ENCODE measurements at places on chromosomes 2 and 18.
A peak's percentile ranks its signal among the peaks of the same experiment; 100 is the strongest.

DNA sequence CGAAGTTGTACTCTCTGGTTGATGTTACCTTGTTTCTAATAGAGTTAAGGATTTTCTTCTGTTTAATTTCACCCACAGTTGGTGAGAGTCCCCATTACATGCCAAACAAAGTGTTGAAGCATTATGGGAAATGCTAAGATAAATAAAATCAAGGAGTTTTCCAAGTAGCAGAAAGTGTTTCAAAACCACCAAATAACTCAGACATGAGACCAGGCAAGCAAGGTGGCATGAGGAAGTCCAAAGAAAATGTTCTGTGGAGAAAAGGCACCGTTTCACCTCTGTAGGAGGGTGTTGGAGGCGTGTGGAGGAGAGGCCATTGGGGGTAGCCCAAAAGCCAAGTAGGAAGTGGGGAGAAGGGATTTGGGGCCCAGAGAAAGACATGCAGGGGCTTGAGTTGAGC, 8.7 kb downstream of the CFAP221 start:
- no peak for DNase-seq
- peaks cover 5% of the 10 kb centered on the region for H3K27me3 ChIP-seq
- H3K27ac ChIP-seq: no peak overlapping the region
- H3K4me1 ChIP-seq: no peaks in the 10 kb centered on the region
- no peak overlapping the region for H3K4me3 ChIP-seq
- no peaks in the 10 kb centered on the region for H3K36me3 ChIP-seq

DNA sequence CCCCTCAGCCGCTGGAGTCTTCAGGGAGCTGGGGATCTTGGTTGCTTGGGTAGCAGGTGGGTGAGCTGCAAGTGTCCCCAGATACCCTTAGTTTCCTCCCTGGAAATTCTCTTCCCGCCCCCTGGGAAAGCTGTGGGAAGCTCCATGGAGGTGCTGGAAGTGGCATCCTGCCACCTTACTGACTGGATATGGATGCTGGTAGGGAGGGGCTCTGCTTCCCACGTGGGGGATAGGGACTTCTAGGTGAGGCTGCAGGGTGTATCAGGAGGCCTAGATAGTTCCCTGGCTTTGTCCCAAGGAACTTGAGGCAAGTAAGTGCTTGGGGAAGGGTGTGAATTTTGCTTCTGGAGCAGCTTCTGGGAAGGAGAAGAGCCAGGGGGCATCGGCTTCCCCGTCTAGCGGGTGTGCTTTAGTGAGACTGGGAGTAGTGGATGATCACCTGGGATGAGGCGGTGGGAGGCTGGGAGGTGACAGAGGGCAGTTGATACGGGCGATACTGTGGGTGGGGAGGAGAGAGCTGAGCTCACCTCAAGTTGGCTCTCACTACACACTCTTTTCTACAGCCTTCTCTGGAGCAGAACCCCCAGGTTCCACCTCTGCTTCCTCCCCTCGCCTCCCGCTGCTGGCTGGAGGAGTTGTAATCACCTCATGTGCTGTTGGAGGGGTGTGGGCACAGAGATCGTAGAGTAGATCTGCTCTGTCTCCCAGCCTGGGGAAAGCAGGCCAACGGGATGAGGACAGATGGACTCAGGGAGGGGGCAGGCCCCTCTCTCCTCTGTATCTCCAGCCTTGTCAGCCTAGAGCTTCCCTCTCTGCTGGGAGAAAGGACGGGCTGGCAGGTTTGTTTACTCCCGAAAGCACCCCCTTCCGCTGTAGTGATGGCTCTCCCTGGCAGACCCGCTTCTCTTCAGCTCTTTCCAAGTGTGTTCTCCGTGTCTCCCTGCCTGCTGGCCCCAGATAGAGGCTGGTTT, 19.8 kb downstream of the TET3 start:
- no peak overlapping the region for H3K4me3 ChIP-seq
- DNase-seq: no peak
- H3K27me3 ChIP-seq: no peaks in the 10 kb centered on the region
- H3K27ac ChIP-seq: no peak overlapping the region
- H3K36me3 ChIP-seq: peaks cover 9% of the 10 kb centered on the region

DNA sequence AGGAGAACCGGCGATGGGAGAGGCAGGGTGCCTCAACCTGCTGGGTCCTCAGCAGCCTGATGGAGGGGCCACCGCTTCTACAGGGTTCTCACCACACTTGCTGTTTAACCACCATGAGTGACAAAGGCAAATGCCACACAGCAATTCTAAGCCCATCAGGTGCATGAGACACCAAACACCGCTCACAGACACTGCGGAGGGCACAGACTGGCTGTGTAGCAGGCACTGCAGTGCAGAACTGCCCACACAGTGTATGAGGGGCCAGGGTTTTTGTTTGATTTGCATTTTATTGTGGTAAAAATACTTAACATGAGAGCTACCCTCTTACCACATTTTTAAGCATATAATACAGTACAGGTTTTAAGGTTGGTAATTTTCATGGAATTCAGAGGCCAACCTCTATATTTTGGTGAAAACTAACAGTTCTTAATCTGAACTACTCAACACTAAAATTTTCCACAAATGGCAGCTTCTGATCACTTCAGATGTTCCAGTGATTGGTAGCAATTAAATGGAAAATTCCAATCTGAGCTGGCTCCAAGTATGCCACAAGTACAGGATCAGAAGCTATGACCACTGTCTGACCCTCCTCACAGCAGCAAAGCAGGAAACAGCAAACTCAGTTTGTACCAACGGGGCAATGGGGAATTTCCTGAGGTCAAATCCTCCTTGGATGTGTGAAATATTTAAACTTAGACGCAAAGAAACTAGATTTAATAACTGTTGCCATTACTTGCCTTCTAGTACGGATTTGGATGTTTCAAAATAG, 67.7 kb downstream of the FAM210A start:
- no peaks in the 10 kb centered on the region for H3K36me3 ChIP-seq
- DNase-seq: no peak
- H3K27me3 ChIP-seq: no peaks in the 10 kb centered on the region
- no peak overlapping the region for H3K4me3 ChIP-seq

DNA sequence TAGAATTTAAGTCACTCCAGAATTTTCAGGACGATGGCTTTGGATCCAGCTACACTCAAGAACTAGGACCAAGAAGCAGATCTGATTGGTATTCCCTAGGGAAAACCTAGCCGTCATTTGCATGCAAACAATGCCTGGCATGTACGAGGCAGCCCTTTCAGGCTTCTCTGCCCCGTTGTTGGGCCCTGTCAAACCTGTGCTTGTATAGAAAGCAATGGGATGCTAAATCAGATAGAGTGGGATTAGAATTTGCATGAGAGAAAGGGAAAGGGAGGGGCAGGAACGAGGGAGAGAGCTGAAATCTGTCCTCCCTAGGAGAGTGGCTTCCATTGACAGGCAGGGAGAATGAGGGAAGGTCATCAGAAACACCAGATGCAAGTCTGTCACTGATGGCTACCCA, 28.6 kb downstream of the ARID5A start:
- no peak overlapping the region for H3K27ac ChIP-seq
- no peaks in the 10 kb centered on the region for H3K36me3 ChIP-seq
- H3K4me1 ChIP-seq: no peaks in the 10 kb centered on the region
- no peak overlapping the region for H3K4me3 ChIP-seq

- H3K36me3 ChIP-seq: no peaks in the 10 kb centered on the region
- no peaks in the 10 kb centered on the region for H3K4me1 ChIP-seq
- no peak overlapping the region for H3K4me3 ChIP-seq
Observed at GRCh38 chr2:211665299-211665698, 873.3 kb downstream of the ERBB4 start.

- H3K27ac ChIP-seq: no peak overlapping the region
- peak overlapping the region; percentile 78 for H3K4me3 ChIP-seq
- no peak for DNase-seq
- peaks cover 16% of the 10 kb centered on the region for H3K27me3 ChIP-seq
- H3K36me3 ChIP-seq: no peaks in the 10 kb centered on the region
Observed at GRCh38 chr18:24427484-24427883, 1.0 kb downstream of the IMPACT start.

- H3K27me3 ChIP-seq: no peaks in the 10 kb centered on the region
- no peaks in the 10 kb centered on the region for H3K36me3 ChIP-seq
- no peak overlapping the region for H3K4me3 ChIP-seq
Observed at GRCh38 chr2:34419856-34420255, 820.8 kb upstream of the FAM98A start.

- peaks cover 10% of the 10 kb centered on the region for H3K27me3 ChIP-seq
- H3K36me3 ChIP-seq: no peaks in the 10 kb centered on the region
- no peaks in the 10 kb centered on the region for H3K4me1 ChIP-seq
- DNase-seq: no peak
Observed at GRCh38 chr18:24270937-24271380, 126.7 kb downstream of the OSBPL1A start.

DNA sequence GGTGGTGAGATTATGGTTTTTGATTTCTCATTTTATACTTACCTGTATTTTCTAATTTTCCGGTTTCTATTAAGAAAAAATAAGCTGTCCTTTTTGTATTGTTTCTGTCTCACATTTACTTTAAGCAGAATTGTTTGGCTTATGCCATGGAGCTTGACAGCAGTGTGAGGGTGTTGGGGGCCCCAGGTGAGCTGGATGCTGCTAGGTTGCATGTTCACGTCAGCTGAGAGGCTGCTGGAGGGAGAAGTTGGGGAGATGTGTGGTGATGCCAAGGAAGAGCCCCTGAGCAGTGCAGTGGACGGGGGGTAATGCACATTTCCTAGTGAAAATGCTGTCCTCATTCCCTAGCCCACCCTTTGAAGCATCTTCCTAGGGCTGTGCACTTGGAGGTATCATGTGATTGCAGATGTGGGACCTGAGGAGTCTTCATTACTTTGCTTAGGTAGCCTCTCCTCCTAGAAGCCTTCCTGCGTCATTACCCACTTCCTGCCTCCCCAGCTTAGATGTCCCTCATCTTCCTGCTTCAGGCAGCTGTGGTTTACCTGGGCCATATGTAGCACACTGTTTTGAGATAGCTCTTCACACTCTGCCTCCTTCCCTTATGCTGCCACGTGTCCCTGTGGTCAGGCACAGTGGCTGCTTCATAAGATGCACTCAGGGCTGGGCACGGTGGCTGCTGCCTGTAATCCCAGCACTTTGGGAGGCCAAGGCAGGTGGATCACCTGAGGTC, 16.2 kb downstream of the ATG16L1 start:
- peak; percentile 79 for DNase-seq
- peak overlapping the region; percentile 56 for H3K4me3 ChIP-seq

DNA sequence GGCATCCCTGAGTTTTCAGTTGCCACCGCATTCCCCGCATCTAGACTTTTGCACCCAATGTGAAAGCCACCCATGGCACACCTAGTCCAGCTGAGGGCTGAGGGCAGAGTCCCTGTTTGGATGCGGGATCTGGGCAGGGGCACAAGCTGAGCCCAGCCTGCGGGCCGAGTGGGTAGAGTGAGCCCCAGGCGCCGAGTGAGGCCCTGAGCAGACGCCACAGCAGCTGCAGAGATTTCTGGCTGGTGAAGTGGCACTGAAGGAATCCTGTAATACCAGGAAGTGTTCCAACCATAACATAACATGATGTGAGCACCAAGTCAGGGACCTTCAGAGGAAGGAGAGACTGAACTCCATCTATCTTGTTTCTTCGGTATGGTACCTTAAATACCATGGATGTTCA, 27.7 kb upstream of the FRZB start:
- H3K27me3 ChIP-seq: no peaks in the 10 kb centered on the region
- DNase-seq: no peak
- no peak overlapping the region for H3K27ac ChIP-seq
- no peak overlapping the region for H3K4me3 ChIP-seq
- H3K36me3 ChIP-seq: no peaks in the 10 kb centered on the region

DNA sequence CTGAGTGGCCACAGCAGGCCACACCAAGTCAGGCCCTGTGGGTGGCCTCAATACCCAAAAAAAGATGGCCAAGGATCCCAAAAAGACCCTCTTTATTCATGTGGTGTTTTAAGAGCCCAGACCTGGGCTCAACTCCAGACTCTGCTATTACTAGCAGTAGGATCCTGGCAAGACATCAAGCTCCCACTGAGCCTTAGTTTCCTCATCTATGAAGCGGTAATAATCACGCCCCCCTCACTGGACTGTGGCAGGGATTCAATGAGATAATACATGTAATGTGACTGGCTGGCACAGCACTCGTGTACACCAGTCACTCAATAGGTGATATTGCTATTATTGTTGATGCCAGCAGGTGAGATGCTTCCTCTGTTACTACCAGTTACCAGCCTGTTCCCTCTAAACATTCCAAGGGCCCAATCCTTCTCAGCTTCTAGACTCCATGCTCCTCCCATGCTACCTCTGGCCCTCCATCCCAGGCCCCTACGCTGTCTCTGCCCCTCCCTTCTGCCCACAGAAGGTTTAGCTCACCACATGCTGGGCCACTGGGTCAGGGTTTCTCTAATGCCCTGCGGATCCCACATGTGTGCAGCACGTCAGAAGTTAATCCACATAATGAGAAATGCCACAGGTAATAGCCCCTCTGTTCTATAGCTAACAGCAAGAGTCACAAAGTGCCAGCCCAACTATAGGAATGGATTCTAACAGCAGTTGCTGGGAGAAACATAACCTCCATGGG, 51.2 kb downstream of the SLC4A5 start:
- DNase-seq: no peak
- H3K4me3 ChIP-seq: no peak overlapping the region
- no peaks in the 10 kb centered on the region for H3K36me3 ChIP-seq
- peak overlapping the region; percentile 73 for H3K27ac ChIP-seq
- peaks cover 27% of the 10 kb centered on the region for H3K4me1 ChIP-seq

DNA sequence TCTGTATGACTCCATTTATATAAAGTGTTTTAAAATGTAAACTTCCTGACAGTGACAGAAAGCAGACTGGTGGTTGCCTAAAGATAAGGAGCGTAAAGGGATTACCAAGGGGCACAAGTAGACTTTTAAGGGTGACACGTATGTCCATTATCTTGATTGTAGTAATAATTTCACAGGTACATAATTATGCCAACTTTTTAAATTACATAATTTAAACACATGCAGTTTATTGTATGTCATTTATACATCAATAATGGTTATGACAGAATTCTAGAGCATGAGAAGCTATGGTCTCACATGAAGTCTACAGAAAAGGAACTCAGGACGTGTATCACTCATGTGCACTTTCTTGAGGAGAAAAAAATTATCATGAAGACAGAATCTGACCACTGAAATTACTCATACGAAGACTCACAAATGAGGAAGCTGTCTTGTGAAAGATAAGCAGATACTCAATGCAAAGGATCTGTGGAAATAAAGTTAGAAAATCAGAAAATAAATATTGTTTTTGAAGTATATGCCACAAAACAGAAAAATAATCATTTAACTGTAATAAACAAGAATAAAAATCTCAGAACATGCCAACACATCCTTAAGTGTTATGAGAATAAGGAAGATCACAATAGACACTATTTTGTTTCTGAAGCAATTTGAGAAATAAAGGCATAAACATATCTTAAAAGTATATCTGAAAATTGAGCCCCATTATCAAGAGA, 84.4 kb downstream of the TMEM131 start:
- no peaks in the 10 kb centered on the region for H3K4me1 ChIP-seq
- H3K27me3 ChIP-seq: no peaks in the 10 kb centered on the region
- peaks cover 20% of the 10 kb centered on the region for H3K36me3 ChIP-seq
- DNase-seq: no peak
- H3K4me3 ChIP-seq: no peak overlapping the region

DNA sequence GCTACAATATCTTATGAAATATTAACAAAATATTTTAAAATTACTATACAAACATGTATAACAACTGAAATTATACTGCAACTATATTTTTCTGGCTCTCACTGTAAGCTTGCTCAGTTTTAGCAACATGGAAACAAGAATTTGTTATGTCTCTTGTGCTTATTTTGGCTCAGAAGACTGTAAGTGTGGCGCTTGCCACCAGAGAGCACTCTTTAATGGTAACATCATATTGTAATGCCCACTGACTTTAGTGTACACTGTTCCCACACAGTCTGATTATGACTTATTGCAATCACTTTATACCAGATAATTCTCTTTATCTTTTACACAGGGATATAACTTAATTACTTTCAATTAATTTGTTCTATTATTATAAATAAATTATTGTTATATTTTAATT, 1500.6 kb upstream of the TMEFF2 start:
- H3K27ac ChIP-seq: no peak overlapping the region
- no peaks in the 10 kb centered on the region for H3K27me3 ChIP-seq
- no peak for DNase-seq
- no peaks in the 10 kb centered on the region for H3K4me1 ChIP-seq
- H3K4me3 ChIP-seq: no peak overlapping the region
- no peaks in the 10 kb centered on the region for H3K36me3 ChIP-seq

All from CD4-positive, CD25-positive, alpha-beta regulatory T cell (primary cell).